ENCODE measurements at places on chromosomes 12 and 14.

DNA sequence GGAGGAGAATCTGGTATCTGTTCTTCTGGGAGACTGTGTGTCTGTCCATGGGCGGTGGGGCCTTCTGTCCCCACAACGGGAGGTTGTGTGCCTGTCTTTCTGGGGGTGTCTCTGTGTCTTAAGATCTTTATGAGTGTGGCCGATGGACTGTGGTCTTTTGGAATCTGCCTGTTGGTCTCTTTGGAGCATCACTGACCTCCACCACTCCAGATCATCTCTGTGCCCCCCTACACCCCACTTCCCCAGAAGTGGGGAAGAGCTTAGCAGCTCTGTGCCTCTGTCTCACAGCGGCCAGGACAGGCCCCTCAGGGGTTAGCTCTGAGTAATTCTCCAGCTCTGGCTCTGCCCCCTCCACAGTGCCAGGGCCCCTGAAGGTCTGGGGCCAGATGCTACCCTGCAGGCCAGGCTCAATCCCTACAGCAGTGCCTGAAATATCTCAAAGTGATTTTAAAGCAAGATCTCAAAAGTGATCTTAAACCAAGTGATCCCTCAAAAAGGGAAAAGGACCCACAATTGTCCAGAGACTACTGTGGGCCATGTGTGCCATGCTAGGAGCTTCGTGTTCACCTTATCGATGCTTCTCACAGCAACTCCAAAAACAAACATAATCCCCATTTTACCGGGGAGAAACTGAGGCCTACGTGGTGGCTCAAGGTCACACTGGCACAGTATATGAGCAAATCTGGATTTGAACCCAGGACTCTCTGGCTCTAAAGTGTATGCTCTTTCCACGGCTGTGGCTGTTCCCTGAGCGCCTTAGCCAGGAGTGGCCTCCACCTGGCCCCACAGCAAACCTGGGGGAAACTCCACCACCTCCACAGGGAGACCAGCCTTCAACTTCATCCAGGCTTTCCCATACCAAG is 26.0 kb upstream of the KRT78 start:
- DNase-seq = no peak

GRCh38 chr12:102487226-102487625 is 6.9 kb upstream of the IGF1 start:
- DNase-seq = no peak

DNA sequence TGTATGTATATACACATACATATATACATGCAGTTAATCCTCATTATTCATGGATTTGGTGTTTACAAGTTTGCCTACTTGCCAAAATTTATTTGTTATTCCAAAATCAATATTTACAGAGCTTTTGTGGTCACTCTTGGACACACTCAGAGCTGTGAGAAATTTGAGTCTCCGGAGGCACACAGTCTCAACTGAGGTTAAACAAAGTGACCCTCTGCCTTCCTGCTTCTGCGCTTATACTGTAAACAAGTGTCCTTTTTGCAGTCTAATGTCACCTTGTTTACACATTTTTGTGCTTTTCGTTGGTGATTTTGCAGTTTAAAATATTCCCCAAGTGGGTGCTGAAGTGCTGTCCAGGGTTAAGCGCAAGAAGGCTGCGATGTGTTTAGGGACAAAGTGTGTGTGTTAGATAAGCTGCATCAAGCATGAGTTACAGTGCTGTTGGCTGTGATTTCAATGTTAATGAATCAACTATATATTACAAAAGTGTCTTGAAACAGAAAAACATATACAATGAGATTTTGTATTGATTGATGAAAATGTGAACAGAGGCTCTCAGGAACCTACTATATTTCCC is 13.1 kb upstream of the LTA4H start:
- DNase-seq = no peak

- no peak for DNase-seq
Observed at GRCh38 chr12:98013560-98013959, 501.8 kb upstream of the TMPO start.

DNA sequence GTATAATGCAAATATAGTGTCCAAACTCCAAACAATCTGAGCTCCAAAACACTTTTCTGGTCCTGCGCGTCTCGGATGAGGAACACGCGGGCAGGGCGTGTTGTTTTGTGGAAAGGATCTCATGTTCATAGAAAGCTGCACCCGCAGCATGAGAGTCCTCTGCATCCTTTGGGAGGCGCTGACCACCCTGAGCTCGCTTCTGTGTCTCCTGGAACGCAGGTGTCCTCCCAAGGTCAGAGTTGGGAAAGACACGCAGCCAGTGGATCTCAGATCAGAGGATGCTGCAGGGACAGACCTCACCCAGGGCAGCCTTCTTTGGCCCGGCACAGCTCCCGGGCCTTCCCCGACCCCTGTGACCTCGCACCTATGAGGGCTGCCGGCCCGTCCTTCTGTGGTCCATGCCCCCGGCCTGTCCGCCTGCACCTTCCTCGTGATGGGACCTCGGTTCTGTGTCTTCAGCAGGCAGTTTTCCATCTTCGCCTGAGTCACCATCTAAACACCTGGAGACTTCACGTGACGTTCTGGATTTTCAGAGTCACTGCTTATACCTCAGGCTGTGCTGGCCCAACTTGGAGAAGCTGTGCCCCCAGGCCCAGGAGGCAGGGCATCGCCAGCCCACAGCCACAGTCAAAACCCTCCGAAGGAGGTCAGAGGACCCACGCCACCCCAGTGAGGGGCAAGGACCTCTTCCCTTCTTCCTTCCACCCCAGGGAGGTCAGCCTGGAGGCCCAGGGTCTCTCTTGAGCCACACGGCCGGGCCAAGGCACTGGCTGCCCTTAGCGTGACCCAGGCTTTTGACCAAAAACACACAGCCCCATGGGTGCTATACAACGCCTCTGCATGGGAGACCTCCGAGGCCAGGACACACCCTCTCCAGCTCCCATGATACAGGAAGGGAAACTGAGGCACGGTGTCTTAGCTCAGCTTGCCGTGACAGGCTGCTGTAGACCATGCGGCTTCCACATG is 25.9 kb downstream of the MMP17 start:
- no peak for DNase-seq

DNA sequence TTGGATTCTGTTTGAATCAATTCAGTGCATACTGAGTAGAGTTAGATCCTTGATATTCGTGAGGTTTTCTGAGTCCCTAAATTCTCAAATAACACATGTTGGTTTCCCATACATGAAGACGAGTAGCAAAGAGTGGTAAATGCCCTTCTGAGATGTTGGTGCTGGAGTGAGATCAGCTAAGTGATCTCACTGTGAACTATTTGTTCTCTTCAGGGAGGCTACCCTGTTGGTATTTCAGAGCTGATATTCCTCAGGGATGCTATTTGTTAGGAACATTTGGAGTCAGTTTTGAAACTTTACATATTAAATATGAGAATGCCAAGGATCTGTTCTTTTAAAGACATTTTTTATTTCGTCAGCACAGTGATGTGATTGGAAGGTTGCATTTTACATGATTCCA is 54.7 kb downstream of the SUSD6 start:
- no peak for DNase-seq

- DNase-seq = no peak
Observed at GRCh38 chr14:37140176-37140575, 32.2 kb downstream of the SLC25A21 start.

DNA sequence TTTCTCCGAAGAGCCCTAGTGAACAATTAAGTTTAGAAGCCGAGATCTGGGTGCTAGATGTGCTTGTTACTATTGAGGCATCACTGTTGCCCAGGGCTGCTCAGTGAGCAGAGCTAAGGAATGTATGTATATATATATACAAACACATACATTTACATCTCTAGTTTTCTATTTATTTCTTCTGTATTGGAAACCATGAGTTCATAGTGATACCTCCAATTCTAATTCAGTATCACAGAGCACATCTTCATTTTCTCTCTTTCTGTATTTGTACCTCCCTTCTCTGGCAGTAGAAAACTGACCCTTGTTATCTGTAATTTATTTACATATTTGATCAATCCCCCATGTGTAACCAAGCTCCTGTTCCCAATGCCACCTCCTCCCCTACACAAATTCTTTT is 40.7 kb upstream of the FUT8 start:
- DNase-seq = no peak

- no peak for DNase-seq
Observed at GRCh38 chr12:102685172-102685571, 204.8 kb upstream of the IGF1 start.

- DNase-seq = no peak
Observed at GRCh38 chr12:23039834-23040233, 414.9 kb downstream of the ETNK1 start.

- DNase-seq = peak; percentile 87
Observed at GRCh38 chr12:7108003-7108795, 815 bp downstream of the C1RL start.

DNA sequence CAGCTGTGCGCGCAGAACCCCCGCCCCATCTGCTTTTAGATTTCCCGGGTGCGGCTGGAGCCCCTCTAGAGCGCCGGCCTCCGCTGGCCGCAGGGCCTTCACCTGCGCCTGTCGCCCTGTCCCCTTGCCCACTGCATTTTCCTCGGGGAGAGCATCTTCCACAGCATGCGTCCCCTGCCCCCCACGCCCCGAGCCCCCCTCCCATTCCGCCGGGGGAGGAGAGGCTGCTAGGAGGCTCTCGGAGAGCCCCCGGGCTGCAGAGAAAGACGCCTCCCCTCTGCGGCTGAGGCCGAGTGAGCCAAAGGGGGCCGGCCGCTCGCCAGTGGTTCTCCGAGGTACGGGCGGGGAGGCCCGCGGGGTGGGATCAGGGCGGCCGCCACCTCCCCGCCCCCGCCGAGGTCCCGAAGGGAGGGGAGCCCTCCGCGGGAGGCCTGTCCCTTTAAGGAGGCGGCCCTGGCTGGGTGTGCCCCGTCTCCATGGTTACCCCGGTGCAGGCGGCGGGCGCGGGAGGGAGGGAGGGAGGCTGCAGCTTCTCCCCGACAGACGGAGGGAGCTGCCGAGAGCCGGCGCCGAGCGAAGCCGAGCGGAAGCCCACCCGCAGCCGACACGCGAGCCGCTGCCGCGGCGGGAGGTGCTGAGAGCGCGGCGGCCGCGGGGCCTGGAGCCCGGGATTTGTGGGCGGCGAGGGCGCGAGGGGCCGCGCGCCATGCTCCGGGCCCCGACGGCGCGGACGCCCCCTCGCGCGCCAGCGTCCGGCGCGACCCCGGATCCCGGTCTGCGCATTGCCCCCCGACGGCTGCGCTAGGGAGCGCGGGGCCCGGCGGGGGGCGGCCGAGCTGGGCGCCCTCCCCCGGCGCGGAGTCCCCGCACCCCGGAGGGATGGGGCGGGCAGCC is at the start of gene KCNH3:
TSS of gene KCNH3 (plus strand) at position 521 of the 894 bp plus-strand sequence. CDS start 387 bp downstream, outside the sequence.
- DNase-seq = peak; percentile 93

DNA sequence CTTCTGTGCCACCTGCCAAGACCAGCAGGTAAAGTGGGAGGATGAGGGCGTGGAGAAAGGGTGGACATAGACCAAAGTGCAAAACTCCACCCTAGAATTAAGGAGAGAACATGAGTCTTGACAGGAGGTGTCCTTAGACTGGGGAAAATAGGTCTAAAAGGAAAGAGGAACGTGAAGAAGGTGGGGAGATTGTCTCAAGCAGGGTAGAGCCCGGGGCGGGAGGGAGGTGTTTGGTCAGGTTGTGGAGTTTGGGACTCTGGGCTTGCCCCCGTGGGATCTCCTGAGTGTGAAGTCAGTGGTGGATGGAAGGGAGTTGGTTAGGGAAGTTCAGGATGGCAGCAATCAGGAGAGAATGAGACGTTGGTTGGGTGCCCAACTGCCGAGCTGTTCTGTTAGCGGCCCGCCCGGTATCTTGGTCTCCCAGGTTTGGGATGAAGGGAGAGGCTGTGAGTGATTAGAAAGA is 386 bp downstream of the DGKA start:
- no peak for DNase-seq

DNA sequence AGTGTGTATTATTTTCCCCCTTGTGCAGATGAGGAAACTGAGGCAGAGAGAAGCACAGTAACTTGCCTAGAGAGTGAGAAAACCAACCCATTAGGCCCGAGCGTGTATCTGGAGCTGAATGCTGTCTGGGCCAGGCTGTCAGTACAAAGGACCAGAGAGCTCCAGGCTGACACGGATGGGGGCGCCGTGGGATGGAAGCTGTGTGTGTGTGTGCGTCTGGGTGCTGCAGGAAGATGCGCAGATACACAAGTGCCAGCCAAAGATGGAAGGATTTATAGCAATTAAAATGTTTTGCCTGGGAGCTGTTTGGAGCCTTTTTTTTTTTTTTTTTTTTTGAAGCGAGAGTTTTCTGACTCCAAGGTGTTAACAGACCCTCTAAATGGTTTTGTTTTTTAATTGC is 53.7 kb upstream of the GPATCH2L start:
- DNase-seq = no peak

- no peak for DNase-seq
Observed at GRCh38 chr12:90037740-90038139, 329.1 kb upstream of the ATP2B1 start.

- DNase-seq = no peak
Observed at GRCh38 chr12:25301798-25302197, 51.1 kb upstream of the KRAS start.

DNA sequence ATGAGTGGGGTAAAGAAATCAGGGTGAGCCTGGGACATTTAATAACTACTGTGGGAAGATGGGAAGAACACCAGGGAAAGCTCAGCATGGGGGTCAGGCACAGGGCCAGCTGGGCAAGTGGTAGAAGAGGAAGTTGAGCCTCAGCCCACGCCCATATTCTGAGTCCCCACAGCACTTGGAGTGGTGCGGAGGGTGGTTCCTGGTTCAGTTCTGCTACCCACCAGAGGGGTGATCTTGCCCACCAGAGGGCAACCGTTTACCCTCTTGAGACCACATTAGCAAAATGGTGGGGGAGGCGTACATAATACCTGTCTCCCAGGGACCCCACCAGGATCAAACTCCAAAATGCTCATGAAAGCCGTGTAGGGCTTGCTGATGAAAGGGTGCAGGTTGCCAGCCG is 16.8 kb upstream of the ANKRD33 start:
- no peak for DNase-seq

DNA sequence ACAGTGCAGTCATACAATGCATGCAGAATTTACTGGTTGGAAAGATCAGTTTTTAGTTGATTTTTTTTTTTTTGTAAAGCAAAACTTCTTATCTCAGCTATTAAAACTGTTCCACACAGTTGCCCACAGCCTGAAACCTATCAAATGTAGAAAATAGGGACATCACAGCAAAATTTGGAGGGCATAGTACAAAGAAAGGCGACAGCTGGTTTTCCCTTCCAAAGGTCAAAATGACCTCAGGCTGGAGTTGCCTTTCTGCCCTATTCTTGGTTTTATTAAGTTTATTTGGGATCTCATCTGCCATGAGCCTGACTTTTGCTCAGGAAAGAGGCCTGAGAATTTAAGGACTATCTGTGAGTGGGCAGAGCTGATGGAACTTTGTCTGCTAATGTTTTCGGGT is 28.5 kb downstream of the NOPCHAP1 start:
- DNase-seq = no peak

GRCh38 chr12:131783915-131784541 is 44.2 kb upstream of the MMP17 start:
- no peak for DNase-seq

DNA sequence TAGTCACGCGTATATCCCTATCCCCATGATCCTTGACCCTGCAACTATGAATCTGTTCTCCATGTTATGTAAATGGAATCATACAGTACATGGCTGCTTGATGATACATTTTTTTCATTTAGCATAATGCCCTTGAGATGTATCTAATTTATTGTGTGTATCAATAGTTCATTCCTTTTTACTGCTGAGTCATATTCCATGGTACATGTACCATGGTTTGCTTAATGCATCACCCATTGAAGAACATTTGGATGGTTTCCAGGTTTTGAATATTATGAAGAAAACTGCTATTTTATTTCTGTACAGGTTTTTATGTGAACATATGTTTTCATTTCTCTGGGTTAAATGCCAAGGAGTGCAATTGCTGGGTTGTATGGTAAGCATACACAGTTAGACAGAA is 4.0 kb upstream of the RNASE10 start:
- DNase-seq = no peak

GRCh38 chr12:121792607-121793439 is 665 bp downstream of the RHOF start:
- peak; percentile 72 for DNase-seq

- no peak for DNase-seq
Observed at GRCh38 chr12:116482859-116483258, 76.3 kb upstream of the MAP1LC3B2 start.

Measured in activated CD4-positive, alpha-beta memory T cell treated with anti-CD3 and anti-CD28 coated beads, Interleukin-2, amount 10 ng/mL, durations not matched to agents 7 days and 5 days (primary cell).